ENCODE measurements at places on chromosomes 11 and 22.

DNA sequence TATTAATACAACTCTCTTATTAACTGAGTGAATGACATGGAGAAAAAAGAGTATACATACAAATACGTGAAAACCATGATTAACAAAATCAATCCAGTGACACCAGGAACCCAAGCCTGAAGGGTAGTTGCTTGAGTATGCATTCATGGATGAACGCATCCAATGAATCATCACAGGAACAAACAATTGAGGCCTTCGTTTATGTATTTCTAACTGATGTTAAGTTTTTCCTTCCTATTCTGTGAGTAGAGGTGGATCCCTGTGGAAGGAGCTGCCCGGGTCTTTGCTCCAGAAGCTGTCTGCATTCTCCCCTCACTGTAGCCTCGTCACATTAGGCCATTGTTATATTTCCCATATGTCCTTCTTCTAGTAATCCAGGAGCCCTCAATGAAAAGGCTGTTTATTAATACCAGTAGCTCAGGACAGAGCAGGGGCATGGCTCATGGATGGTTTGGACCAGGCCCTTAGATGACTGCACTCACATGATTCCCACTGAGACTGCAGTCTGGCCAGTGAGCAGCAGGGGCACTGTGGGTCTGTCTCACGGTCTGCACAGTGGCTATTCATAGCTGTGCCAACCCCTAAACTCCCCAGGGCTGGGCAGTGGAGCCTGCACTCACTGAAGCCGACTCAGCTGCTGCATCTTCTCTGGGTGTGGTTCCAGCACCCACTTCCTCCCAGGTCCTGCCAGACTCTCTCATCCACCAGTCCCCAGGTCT lies 128.1 kb upstream of the TOP3B start:
- no peak for DNase-seq

- no peak for DNase-seq
Observed at GRCh38 chr11:118531597-118532084, 649 bp downstream of the TMEM25 start.

- no peak for DNase-seq
Observed at GRCh38 chr11:96713301-96713700, 323.5 kb downstream of the JRKL start.

GRCh38 chr22:29744902-29745301 lies 21.9 kb downstream of the ZMAT5 start:
- DNase-seq, result no peak

- DNase-seq, result no peak
Observed at GRCh38 chr11:35714882-35715627, 52.5 kb downstream of the TRIM44 start.

DNA sequence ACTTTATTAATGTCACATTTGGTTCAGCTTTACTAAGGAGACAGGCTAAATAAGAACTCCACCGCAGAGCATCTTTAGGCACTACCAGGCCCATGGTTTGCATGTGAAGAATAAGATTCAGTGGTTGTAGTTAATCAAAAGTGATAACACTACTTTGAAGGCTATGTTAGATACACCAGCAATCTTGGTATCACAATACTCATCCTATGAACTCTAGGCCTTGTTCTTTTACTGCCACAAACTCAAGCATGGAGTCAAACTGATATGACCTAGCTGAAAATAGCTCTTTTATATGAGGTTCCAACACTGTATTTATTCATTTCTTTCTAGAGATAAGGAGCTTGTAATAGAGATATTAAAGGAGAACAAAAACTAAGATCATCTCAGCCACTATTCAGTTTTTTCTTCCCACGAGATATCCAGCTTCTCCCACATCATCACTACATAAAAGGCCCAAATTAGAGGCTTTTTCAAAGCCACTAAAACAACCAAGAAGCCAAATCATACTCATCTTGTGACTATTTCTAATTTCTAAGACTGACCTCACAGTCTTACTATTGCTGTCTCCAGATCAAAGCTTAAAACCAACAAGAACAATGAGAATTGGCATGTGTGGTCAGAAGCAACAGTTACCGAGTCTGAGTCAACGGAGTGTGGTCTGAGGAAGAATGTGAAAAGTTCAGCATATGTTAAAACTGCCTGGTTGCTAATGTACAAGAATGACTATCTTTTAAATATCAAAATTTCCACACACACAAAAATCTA lies 25.1 kb upstream of the GUCY1A2 start:
- DNase-seq, result no peak

GRCh38 chr22:34847072-34847471 lies 218.9 kb upstream of the ISX start:
- no peak for DNase-seq

DNA sequence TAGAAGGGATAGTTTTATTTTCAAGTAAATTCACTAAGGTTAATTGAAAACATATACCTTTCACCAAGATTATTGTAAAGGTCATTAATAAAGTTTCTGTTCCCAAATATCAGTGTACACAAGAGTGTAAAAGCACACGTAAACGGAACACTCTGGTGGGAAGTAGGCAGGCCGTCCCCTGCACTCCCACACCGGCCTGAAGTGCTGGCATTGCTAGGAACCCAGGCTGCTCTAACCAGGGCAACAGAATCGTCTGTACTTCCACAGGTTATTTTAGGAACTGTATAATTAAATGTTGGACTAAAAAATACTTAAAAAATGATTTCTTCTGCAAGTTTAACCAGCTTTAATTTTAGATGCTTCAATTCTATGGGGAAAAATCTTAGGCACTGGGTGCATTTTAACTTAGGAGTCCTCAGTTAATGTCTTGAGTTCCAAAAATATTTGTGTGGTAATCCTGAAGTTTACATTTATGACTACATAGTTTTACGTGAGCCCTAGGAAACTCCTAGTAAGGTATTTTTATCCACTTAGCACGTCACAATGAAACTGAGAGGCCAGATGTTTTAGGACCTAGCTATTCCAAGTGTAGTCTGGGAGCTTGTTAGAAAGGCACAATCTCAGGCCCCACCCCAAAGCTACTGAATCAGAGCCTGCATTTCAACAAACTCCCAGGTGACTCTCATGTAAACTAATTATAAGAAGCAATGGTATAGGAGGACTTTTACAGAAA lies 31.2 kb downstream of the KMT5B start:
- no peak for DNase-seq

- no peak for DNase-seq
Observed at GRCh38 chr22:24390576-24390975, 36.8 kb upstream of the ADORA2A start.

- no peak for DNase-seq
Observed at GRCh38 chr11:89495951-89496350, 4.8 kb upstream of the NOX4 start.

- DNase-seq, result no peak
Observed at GRCh38 chr11:35223371-35223796, 84.4 kb downstream of the CD44 start.

DNA sequence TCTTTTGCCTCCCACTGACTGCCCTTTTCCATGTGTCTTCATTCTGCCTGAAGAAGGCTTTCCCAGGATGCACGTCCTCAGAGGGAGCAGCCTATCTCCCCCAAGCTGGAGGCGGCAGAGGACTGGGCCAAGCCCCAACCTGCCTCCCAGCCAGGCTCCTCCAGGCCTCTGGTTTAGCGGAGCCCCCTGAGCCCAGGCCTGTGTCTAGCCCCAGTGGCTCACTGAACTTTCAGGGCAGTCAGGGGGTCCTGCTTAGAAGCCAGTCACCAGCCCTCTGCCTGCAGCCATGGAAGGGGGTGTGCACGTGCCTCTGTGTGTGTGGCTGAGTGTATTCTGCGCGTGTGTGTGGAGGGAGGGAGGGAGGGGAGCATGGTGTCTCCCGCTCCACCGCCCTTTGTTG lies 10.4 kb upstream of the GRK2 start:
- no peak for DNase-seq

- DNase-seq, result no peak
Observed at GRCh38 chr11:61087426-61088119, 14.7 kb upstream of the CD5 start.

DNA sequence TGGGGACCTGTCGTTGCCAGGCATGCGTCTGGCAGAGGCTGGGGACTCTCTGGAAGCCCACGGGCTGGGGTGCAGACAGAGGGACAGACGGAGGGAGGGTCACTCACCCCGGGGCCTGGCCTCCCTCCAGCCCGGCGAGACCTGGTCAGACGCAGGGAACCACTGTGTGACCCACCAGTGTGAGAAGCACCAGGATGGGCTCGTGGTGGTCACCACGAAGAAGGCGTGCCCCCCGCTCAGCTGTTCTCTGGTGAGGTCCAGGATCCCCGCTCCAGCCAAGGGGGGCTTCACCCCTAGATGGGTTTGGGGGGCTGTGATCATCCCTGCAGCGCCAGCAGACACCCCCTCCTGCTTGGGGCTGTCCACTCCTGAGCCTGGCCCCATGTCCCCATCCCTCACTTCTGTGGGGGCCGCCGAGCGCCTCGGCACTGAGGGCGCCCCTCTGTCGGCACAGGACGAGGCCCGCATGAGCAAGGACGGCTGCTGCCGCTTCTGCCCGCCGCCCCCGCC lies 23.6 kb upstream of the MUC5B start:
- no peak for DNase-seq

- DNase-seq, result no peak
Observed at GRCh38 chr11:19242179-19242932, 1.6 kb upstream of the E2F8 start.

DNA sequence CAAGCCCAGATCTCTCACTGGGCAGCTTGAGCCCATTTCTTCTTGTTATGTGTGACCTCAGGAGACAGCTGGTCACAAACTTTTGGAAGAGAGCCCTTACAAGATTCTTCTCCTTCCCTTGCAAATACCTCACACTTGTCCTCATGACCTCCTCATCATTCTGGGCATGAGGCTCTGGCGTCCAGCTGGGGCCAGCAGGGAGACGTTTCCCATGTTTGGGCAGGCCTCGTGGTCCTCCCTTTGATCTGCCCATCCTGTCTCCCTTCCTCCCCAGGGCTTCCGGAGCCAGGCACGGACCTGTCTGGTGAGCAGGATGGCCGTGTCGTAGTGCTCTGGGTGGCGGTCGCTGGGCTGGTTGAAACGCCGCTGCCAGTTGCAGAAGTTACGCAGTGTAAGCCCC lies 9.7 kb downstream of the ADAMTS8 start:
- DNase-seq, result no peak

GRCh38 chr22:34620832-34621231 lies 445.1 kb upstream of the ISX start:
- DNase-seq, result no peak

- DNase-seq, result no peak
Observed at GRCh38 chr22:20256551-20257211, 11.4 kb downstream of the RTN4R start.

DNA sequence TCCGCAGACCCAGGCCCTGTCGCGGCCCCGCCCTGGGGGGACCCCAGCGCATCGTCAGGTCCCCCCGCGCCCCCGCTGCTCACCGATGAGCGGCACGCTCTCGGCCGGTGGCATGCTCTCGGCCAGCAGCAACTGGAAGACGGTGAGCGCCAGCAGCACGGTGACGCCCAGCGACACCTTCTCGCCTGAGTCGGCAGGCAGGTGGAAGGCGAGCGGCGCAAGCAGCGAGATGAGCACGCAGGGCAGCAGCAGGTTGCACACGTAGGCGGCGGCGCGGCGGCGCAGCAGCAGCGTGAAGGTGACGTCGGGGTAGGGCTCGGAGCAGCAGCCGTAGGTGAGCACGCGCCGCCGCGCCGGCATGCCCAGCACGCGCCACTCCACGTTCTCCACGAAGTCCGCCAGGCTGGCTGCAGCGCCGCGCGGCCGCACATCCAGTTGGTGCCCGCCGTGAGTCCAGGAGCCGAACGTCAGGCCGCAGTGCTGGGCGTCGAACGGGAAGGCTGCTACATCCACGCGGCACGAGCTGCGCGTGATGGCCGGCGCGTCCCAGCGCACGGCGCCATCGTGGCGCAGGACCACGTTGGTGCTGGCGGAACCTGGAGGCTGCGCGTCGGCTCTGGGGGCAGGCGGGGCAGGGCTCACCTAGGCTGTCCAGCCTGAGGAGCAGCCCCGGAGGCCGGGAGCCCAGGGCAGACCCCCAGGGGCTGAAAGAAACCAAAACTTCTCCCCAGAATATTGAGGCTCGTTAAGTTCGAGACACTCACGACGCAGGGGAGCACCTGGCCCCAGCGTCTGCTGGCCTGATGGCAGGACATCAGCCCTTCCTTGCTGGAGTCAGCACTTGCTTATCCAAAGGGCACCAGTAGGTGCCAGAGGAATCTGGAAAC lies 3.8 kb downstream of the CHRNA10 start:
- no peak for DNase-seq

- DNase-seq, result no peak
Observed at GRCh38 chr11:10606536-10607208, 38.2 kb upstream of the LYVE1 start.

GRCh38 chr11:38456371-38456770 lies 1858.3 kb upstream of the RAG2 start:
- no peak for DNase-seq

DNA sequence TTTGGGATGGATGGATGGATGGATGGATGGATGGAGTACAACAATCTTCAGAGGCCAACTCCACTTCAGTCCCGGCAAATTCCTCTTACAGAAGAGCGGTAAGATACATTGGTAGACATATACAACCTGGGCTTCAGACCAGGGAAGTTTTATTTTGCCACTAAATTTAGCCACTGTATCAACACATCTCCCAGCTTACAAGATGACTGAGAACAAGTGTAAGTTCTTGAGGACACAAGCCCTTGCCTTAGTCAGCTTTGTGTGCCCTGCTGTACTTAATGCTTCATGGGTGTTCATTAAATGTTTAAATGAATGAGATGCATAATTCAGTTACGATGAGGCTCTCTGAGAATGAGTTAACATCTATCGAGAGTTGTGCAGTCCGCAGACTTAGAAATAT lies 127.7 kb downstream of the COMMD9 start:
- no peak for DNase-seq

DNA sequence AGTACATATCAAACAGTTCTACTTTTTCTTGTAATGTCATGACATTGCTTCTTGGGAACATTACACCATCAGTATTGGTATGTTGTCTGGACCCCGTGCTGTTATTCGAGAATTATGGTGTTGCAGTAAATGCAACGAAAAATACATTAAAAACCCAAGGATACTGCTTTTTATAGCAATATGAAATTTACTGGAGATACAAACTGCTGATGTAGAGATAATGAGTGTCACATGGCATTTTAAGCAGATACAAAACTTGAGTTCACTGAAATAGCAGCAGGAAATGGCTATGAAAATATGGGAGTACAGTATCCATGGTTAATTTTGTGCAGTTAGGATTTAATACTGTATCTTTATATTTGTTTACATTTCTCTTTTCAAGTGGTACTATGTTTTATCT lies 7.4 kb upstream of the CARD16 start:
- DNase-seq, result no peak

DNA sequence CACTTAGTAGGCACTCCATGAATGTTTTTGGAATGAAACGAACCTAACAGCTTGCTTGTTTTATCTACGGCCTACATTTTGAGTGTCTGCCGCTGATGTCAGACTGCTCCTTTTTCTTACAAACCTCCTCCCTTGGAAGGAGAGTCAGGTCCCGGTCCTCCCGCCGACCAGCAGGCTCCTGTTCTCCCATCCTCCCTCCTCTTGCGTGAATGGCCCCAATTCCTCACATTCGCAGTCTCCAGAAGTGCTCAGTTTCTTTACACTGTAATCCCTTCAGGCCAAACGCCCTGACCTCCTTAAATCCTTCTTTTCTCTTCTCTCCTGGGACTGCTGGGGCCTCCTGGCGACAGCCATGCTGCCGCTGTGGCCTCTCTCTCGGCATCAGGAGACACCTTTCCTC lies 82.6 kb upstream of the CSNK2A3 start:
- DNase-seq, result no peak

GRCh38 chr11:64450168-64450560 lies 91.2 kb downstream of the RPS6KA4 start:
- no peak for DNase-seq
